Calu3 (cell line): ENCODE measurements at places on chromosomes 5 and 9. TPM values are rescaled to one million over a fixed set of nuclear protein-coding genes. Genes with fewer than 3 reads are reported as not detected.
A peak's percentile ranks its signal among the peaks of the same experiment; 100 is the strongest.

DNA sequence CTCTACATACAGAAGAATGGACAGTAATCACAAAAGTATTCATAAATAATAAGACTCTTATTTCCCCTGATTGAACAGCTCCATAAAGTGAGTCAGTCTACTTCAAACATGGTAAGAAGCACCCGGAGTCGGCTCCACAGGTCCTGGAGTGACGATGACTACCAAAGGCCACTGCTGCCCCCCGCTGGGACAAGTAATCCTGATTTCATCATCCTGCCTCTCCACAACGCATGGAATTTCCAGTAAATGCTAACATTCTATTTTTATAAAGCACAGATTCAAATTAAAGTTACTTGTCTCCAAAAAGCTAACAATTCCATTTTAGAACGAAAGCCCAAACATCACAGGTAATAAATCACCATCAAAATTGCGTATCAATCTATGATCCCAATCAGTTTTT, 16.2 kb downstream of the ATPSCKMT start:
- no peak overlapping the region for H3K4me3 ChIP-seq
- H3K27me3 ChIP-seq: no peaks in the 10 kb centered on the region
- DNase-seq: peak; percentile 43
- H3K36me3 ChIP-seq: no peaks in the 10 kb centered on the region
- no peaks in the 10 kb centered on the region for H3K4me1 ChIP-seq

PAM gene
- total RNA-seq: 88.8 and 142 TPM in 2 replicates

- no peak overlapping the region for H3K4me3 ChIP-seq
- H3K27me3 ChIP-seq: no peaks in the 10 kb centered on the region
Measured at GRCh38 chr5:148986636-148987035, 76.2 kb downstream of the SH3TC2 start.

C1QTNF2 gene
- not detected in 2 replicates for total RNA-seq

DNA sequence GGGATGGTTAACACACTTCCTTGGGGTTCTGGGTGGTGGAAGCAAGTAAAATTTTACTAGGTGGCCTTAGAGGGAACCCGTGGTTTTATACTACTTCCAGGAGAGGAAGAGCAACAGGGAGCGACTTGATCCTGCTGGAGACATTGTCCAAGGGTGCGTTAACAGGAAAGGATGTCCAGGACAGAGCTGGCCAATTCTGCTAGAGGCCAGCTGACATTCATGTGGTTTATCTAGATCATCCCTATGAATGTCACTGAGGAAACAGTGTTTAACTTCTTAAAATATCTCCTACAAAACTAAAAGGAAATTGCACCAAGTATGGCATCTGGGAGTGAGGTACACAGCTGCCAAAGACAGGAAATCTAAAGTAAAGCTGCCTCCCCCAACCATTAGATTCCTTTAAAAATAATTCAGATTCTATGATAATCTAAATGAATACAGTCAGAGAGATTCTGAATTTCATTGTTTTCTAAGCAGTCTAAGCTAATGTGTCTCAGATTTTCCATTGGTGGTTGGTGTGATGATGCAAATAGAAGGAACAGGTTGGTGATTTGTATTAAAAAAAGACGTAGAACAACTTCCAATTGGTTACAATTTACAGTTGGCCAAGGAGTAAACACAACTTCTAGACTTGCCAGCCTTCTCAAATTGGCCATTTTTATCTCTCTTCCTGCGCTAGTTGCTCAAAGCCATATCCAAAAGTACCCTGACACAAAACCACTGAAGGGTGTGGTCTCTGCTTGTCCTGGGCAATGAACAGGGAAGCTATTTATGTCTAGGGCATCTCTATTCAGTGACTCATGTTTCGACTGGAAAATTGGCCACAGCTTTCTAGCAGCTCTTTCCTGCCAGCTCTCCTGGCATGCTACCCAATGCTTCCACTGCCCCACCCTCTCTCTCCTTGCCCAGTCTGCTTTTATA, 574.7 kb upstream of the MEF2C start:
- DNase-seq: peak; percentile 77
- no peaks in the 10 kb centered on the region for H3K27me3 ChIP-seq
- peaks cover 5% of the 10 kb centered on the region for H3K36me3 ChIP-seq

- no peaks in the 10 kb centered on the region for H3K27me3 ChIP-seq
- peak overlapping the region; percentile 71 for H3K4me3 ChIP-seq
- peak overlapping the region; percentile 97 for H3K27ac ChIP-seq
Measured at GRCh38 chr9:129139233-129139992, 28.2 kb downstream of the PTPA start.

SH3PXD2B gene
- total RNA-seq: 20.1 and 25.6 TPM in 2 replicates

GRCh38 chr5:53362521-53362941, 117.9 kb upstream of the FST start:
- no peak overlapping the region for H3K4me3 ChIP-seq
- DNase-seq: peak; percentile 60
- H3K27ac ChIP-seq: peak overlapping the region; percentile 99
- peaks cover 71% of the 10 kb centered on the region for H3K4me1 ChIP-seq
- H3K27me3 ChIP-seq: no peaks in the 10 kb centered on the region
- H3K36me3 ChIP-seq: peaks cover 40% of the 10 kb centered on the region

- H3K4me3 ChIP-seq: no peak overlapping the region
- H3K36me3 ChIP-seq: no peaks in the 10 kb centered on the region
- H3K27ac ChIP-seq: no peak overlapping the region
Measured at GRCh38 chr5:132979367-132979940, 16.0 kb upstream of the AFF4 start.

SPATA31D4 gene
- total RNA-seq: not detected in 2 replicates

- H3K36me3 ChIP-seq: peaks cover 66% of the 10 kb centered on the region
- H3K4me3 ChIP-seq: peak overlapping the region; percentile 81
- peaks cover under 1% of the 10 kb centered on the region for H3K4me1 ChIP-seq
- no peak for DNase-seq
- H3K27ac ChIP-seq: peak overlapping the region; percentile 100
Measured at GRCh38 chr9:89312222-89312571, 1.2 kb downstream of the CKS2 start.

KCNV2 gene
- total RNA-seq: not detected in 2 replicates

DNA sequence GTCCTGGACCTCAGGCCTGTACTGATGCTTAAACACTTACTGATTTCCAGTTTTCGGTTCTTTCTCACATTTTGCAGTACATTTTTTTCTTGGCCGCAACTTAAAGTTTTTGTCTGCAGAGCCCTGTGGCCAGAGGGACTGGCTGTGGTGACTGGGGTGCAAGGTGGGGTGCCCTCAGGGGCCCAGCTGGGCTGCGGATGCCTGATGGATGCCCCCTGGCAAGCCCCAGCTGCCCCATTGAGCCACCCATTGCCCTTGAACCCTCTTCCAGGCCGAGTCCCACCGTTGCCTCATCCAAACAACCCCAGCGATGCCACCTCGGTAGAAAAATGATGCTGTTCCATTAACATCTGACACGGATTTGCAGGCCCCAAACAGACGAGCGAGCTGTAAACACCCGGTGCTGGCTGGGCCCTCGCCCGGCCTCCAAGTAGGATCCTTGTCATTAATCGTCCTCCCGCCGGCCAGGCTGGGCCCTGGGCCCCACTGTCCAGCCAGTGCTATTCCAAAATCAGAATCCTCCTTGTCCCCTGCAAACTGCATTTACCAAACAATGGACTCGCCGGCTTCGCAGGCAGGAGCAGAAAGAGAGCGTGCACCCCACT, 107.9 kb downstream of the PHF2 start:
- H3K36me3 ChIP-seq: no peaks in the 10 kb centered on the region
- peaks cover 9% of the 10 kb centered on the region for H3K4me1 ChIP-seq
- no peak for DNase-seq
- H3K27me3 ChIP-seq: peaks cover 24% of the 10 kb centered on the region
- no peak overlapping the region for H3K27ac ChIP-seq

DNA sequence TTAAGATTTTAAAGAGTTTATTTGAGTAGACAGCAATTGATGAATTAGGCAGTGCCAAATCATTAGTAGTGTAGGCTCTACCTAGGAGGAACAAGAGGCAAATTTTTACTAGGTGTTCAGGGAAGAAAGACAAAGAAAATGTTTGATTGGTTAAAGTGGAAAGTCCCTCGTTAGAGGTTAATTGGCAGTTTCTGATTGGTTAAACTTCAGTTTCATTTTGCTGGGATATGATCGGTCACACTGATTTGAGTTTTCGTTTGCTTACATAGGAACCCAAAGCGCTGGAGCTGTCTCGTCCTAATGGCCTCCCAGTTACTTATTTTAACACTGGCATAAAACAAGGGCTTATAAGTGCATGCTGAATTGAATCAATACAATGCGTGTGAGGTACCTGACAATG, 15.1 kb downstream of the DMAC1 start:
- H3K27ac ChIP-seq: no peak overlapping the region
- no peak overlapping the region for H3K4me3 ChIP-seq
- no peaks in the 10 kb centered on the region for H3K27me3 ChIP-seq
- no peak for DNase-seq

CTSV gene
- total RNA-seq: 21.4 and 23.3 TPM in 2 replicates

DNA sequence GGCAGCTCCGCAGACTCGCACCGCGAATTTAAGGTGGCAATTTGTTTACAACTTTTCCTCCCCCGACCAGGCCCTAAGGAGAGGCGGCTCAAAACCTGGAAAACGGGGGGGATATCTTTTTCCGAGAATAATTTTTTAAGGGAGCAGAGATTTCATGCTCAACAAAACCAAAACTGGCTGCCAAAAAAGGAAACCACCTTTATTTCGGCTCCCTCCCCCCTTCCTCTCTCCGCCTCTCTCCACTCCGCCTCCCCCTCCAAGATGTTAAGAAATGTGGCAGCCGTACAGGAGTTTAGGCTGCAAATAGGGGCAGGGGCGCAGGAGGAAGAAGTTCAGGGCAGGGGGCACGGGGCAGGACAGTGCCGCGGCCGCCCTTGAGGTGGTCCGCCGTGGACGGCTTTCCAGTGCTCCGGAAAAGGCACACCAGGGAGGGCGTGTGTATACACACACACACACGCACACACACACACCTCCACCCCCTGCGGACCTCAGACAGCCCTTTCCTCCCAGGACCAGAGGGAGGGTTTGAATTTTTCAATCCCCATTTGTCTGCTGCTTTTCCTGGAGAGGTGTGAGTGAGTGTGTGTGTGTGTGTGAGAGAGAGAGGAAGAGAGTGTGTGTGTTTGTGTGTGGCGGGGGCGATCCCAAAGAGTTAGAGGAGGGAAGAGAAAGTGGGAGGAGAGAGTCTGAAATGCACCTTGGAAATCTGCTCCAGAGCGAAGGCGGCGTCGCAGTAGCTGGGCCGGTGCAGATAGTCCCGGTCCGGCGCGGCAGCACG, 9.1 kb downstream of the PTCH1 start:
- H3K36me3 ChIP-seq: peaks cover 64% of the 10 kb centered on the region
- peak overlapping the region; percentile 88 for H3K4me3 ChIP-seq
- DNase-seq: peak; percentile 49
- H3K27ac ChIP-seq: peak overlapping the region; percentile 13

DNA sequence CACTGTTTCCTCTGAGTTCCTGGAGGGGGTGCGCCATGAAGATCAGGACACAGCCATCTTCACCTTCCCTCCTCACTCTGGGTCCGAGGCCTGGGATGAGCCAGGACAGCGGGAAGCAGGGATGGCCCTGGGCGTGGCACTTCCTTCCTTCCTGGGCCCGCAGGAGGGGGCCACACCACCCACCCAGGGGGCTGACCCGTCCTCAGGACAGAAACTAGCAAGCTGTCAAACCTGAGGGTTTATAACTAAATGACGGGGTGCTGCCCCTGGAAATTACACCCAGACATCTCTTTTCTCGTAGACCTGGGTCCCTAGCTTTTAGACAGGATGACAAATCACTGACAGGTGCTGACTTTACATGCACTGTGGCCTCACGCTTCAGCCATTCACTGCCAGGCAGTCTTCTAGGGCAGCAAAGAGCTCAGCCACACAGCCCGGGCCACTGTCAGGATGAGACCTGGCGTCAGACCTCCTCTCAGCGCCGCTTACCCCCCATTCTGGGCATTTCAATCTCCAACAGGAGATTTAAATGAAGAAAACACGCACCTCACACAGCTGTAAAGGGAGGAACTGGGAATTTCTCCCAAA, 8.1 kb downstream of the FCN2 start:
- H3K4me1 ChIP-seq: no peaks in the 10 kb centered on the region
- no peak overlapping the region for H3K4me3 ChIP-seq
- no peak for DNase-seq
- no peaks in the 10 kb centered on the region for H3K36me3 ChIP-seq
- peaks cover 8% of the 10 kb centered on the region for H3K27me3 ChIP-seq
- H3K27ac ChIP-seq: no peak overlapping the region

- no peak within 1 kb of the TSS for H3K4me3 ChIP-seq
- H3K27ac ChIP-seq: no peak within 1 kb of the TSS
- H3K27me3 ChIP-seq: peaks cover 56% of the 10 kb centered on the region
- H3K4me1 ChIP-seq: peaks cover 8% of the 10 kb centered on the region
Measured at GRCh38 chr5:55102348-55102747, at the start of gene GZMA. Gene GZMA, plus strand, starts transcription at chr5:55102646. Its CDS starts 37 bp downstream, at chr5:55102683.

- peak; percentile 44 for DNase-seq
- no peaks in the 10 kb centered on the region for H3K4me1 ChIP-seq
- no peak overlapping the region for H3K4me3 ChIP-seq
- no peaks in the 10 kb centered on the region for H3K27me3 ChIP-seq
- H3K36me3 ChIP-seq: no peaks in the 10 kb centered on the region
Measured at GRCh38 chr5:5270958-5271785, 131.0 kb downstream of the ADAMTS16 start.

GRCh38 chr5:93599001-93599379, 16.0 kb downstream of the NR2F1 start:
- H3K4me1 ChIP-seq: no peaks in the 10 kb centered on the region
- no peaks in the 10 kb centered on the region for H3K36me3 ChIP-seq
- H3K4me3 ChIP-seq: no peak overlapping the region
- DNase-seq: no peak

DNA sequence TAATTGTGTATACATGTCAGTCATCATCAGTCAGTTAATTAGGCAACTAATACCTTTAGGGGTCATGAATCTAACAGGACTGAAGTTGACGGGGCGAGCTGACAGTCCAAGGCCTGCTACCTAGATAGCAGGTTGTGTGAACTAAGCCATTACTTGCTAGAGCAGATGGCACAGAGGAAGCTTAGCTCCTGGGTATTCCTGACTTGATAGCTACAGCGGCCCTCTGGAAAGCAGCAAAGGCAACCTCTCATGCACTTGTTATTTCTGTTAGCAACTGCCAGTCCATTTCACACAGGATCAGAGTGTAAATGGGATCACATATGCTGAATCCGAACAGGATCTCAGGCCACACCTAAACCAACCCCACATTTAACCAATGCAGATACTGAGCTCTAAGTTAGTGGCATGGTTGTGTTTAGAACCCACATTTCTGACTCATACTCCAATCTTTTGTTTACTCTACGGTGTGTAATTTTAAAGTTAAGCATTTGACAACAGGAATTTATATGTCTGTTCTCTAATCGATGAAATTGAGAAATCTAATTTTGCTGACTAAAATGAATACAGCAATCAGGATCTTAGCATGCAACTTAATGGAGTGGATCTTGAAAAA, 521.3 kb upstream of the ZNF608 start:
- no peaks in the 10 kb centered on the region for H3K36me3 ChIP-seq
- H3K4me1 ChIP-seq: no peaks in the 10 kb centered on the region
- no peaks in the 10 kb centered on the region for H3K27me3 ChIP-seq
- no peak overlapping the region for H3K4me3 ChIP-seq
- no peak for DNase-seq

GCNT1 gene
- 5.0 and 7.9 TPM in 2 replicates for total RNA-seq
